ENCODE measurements at places on chromosomes 3 and 15. TPM values are rescaled to one million over a fixed set of nuclear protein-coding genes. Genes with fewer than 3 reads are reported as not detected.
A peak's percentile ranks its signal among the peaks of the same experiment; 100 is the strongest.

- no peak for DNase-seq
Observed at GRCh38 chr3:88189361-88189810, 39.6 kb downstream of the C3orf38 start.

DNA sequence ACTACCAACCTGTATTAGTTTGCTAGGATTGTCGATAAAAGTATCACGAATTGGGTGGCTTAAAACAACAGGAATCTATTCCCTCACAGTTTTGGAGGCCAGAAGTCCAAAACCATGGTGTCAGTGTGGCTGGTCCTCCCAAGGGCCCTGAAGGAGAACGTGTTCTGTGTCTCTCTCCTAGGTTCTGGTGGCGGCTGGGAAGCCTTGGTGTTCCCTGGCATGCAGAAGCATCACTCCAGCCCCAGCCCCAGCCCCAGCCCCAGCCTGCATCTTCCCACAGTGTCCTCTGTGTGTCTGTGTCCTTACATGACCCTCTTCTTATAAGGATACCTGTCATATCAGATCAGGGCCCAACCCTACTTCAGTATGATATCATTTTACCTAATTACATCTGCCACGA lies 272.5 kb upstream of the LYSMD4 start:
- no peak for DNase-seq

DNA sequence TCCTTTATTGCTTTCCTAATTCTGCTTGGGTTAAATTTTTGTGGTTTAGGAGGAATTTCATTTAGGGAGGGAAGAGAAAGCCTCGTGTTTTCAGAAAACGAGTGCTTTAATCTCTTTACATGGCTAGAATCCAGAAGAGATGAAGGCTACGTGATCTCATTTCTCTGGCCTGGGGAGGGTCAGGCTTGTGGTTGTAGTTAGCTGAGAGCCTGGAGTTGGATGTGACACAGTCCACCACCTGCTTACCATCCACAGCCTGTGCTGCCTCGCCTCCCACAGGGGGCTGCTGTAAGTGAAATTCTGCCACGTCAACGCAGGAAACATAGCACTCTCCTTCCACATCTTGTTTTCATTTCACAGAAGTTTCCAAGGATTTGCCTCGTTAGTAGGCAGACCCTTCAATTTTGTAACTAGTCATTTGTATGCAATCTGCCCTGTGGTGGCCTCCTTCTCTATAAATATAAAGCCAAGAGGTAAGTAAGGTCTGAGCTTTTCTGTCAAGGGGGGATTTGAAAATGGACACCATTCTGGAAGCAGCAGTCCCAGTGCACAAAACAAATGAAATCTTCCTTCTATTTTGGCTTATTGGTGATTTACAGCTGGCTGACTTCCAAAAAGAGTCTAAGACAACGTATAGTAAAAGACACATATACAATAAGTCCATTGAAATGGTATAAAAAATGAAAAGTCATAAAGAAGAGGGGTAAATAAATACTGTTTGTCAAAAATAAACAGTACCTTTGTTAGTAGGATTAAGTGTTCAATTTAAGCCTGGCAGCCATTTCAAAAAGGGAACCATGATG lies 3.4 kb downstream of the GXYLT2 start:
- peak; percentile 77 for DNase-seq

GRCh38 chr3:9955067-9955502 lies 2.9 kb upstream of the PRRT3 start:
- no peak for DNase-seq

DNA sequence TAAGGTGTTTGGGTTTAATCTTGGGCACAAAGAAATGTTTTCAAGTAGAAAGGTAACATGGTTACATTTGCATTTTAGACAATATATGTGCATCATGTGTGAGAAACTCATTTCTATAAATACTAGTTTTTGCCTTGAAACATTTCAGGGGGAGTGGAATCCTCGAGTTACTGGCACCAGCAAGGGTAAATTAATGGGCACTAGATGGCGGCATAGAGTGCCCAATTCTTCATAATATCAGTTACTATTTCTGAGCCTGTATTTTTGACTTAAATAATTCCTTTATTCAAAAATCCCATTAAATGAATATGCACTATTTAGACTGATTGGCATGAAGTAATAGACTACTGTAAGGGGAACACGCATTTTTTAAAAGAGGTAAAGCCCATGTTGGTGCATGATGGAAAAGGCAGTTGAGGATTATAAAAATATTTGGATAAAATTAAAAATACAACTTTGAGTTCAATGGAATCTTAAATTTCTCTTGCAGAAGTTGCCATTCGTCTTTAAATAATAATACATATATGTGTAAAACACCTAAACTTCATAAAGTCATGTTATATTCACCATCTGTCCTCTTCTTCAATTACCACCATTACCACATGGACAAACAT lies 106.3 kb downstream of the ZBTB20 start:
- DNase-seq: peak; percentile 25

DNA sequence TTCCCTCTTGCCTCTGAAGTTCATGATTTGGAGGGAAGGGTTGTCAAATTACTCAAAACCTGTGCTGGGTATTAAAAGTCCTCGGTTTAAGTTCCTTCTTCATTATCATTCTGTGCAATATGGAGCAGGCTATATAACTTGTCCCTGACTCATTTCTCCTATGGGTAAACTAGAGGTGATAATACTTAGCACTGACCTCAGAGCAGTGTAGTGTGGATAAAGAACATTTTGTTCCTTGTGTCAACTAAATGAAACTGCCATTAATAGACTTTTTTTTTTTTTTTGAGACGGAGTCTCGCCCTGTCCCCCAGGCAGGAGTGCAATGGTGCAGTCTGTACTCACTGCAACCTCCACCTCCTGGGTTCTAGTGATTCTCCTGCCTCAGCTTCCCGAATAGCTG lies 2.2 kb upstream of the BBX start:
- DNase-seq: no peak

DNA sequence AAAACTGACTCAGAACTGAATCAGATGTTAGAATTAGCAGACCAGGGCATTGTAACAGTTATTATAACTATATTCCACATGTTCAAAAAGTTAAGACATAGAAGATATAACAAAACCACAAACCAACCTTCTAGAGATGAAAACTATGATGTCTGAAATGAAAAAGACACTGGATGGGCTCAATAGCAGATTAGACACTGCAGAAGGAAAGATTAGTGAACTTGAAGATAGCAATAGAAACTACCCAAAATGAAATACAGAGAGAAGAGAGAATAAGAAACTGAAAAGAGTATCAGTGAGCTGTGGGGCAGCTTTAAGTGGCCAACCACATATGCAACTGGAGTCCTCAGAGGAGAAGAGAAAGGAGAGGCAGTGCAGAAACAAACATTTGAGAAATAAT lies 132.0 kb upstream of the ATP2B2 start:
- no peak for DNase-seq

- DNase-seq: no peak
Observed at GRCh38 chr3:21654241-21654640, 96.8 kb downstream of the ZNF385D start.

DNA sequence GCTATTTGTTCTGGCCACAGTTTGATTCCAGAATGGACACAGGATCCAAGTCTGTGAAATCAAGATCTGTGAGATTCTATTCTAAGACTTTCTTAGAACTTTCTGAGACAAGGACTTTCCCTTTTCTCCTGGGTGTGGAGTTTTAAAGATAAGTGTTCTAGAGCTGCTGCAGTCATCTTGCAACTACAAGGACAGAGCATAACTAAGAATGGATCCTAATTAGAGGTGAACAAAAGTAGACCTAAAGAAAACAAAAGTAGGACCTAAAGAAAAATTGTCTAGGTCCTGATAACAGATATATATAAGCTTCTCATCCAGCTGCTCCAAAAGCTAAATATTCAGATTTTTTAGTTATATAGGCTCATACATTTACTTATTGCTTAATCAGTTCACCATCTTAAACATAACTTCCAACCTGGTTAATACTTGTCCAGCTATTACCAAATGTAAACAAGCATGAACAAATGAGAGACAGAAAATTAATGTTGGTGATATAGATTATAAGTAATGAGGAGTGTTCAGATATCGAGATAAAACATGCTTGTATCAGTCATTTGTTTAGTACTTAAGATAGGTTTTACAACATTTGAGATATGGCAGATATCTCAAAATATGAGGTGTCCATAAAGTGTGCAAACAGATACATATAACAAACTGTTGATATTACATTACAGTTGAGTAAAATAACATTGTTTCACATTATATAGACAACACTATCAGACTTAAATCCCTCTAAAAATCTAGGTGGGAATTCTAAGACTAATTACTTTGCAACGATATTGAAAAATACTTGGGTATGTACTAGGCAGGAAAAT lies 75.1 kb downstream of the CD200 start:
- no peak for DNase-seq

DNA sequence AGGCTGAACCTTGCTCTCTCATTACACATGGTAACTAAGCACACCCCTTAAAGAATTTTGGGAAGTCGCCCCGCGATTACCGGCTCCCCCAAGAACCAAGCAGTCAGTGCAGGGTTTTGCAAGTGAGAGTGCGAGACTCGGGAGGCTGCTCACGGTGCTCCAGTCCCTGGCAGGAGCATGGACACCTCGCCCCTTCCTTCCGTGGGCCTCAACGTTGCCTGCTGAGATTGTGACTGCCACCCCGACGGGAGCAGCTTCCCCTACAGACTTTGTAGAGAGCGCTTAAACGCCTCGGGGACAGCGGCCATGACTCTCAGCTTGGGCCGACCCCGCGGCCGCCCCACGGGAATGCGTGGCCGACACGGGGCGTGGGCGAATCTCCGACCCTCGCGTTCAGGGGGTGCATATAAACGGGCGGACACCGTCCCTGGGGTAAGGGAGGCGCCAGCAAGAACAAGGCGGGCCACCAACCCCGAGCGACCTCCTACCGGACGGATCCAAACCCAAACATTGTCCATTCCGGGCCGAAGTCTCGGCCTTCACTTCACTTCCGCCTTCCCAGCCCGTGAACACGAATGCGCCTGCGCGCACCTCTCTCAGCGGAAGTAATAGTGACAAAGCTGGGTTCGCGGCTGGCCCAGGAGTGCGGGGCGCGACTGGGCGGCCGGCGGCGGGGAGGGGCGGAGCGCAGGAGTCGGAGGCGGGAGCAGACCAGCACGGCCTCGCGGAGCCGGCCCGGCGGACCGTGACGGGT lies at the start of gene ATP2C1:
ATP2C1 (plus strand) TSS at position 709 of the 754 bp plus-strand sequence. CDS start 686 bp downstream, outside the sequence.
- DNase-seq: peak; percentile 95

DNA sequence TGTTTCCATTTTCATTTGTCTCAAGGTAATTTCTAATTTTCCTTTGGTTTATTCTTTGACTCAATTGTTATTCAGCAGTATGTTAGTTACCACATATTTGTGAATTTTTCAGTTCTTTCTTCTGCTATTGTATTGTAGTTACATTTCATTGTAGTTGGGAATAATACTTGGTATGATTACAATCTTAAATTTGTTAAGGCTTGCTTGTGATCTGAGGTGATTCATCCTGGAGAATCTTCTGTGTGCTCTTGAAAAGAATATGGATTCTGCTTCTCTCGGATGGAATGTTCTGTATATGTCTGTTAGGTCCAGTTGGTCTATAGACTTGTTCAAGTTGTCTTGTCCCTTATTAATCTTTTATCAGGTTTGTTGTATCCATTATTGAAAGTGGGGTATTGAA lies 63.4 kb upstream of the VEPH1 start:
- DNase-seq: peak; percentile 7

DNA sequence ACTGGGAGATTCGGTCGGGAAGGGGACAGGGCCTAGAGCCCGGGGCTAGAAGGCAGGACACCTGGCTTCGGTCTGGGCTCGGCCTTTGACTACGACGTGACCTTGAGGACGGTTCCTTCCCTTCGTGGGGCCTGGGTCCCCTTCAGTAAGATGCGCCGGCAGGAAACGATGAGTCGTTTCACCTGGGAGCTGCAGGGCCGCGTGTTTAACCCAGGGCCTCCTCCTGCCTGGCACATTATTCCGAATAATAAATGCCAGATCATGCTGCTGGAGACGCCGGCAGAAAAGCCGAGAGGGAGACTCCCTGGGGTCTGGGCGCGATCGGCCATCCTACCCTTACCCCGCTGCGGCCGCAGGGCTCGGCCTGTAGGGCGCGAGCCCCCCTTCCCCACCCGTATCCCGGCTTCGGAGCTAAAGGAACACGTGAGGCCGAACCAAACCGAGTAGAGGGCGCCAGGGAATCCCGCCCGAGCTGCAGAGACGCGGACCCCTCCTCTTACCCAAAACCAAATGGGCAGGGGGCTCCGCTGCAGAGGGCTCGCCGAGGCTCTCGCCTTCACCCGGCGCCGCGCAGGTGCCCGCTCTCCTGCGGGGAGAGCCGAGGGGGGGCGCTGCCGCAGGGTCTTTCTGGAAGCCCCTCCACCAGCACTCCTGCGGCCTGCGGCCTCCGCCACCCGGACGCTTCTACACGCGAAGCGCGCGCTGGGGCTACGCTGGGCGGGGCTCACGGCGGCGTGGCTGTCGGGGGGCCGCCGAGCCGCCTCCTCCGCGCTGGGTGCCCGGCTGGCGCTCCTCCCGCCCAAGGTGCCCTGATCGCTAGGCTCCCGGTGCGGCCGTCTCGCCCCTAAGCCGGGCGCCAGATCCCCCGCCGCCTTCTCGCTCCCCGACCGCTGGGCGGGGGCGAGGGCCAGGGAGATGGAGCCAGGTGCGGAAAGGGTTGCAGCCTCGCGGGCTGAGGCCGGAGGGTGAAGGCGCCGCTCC lies at the start of gene BDH1:
BDH1 (minus strand) TSS at position 688 of the 981 bp plus-strand sequence. CDS start 9,525 bp downstream, outside the sequence.
- peak; percentile 36 for DNase-seq

GRCh38 chr15:82918162-82918561 lies 34.4 kb downstream of the HOMER2 start:
- DNase-seq: no peak

- DNase-seq: no peak
Observed at GRCh38 chr3:40020689-40021088, 211.3 kb downstream of the MYRIP start.

DNA sequence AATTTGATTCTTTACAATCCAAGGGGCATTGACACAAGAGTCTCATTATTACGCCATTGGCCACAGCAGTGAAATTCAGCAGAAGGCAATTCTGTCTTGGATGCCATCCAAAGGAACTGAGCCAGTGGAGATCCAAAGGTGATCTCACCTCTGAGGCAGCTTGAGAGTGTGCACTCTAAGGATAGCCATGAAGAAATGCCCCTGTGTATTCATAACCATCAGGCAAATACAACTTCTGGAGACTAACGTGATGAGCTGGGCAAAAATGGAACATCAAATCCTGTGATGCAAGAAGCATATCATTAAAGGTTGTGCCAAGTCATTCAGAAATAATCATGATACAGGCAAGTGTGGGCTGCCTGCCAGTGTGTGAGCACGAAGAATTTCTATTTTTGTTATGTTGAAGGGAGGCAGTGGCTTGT lies 41.4 kb downstream of the ROBO2 start:
- DNase-seq: peak; percentile 45

The GP5 gene
- polyA plus RNA-seq: not detected

The LRRC2 gene
- 0.03 TPM for polyA plus RNA-seq

The ZIC1 gene
- polyA plus RNA-seq: not detected

The GOLGA8G gene
- not detected for polyA plus RNA-seq

The GPR160 gene
- polyA plus RNA-seq: 0.33 TPM

Data from mammary epithelial cell (primary cell).